Left ventricle myocardium superior (tissue), 1 donor: ENCODE measurements at places on chromosomes 1 and 21.

- DNase-seq = no peak
Measured at GRCh38 chr1:218778257-218779126, 395.2 kb upstream of the LYPLAL1 start.

DNA sequence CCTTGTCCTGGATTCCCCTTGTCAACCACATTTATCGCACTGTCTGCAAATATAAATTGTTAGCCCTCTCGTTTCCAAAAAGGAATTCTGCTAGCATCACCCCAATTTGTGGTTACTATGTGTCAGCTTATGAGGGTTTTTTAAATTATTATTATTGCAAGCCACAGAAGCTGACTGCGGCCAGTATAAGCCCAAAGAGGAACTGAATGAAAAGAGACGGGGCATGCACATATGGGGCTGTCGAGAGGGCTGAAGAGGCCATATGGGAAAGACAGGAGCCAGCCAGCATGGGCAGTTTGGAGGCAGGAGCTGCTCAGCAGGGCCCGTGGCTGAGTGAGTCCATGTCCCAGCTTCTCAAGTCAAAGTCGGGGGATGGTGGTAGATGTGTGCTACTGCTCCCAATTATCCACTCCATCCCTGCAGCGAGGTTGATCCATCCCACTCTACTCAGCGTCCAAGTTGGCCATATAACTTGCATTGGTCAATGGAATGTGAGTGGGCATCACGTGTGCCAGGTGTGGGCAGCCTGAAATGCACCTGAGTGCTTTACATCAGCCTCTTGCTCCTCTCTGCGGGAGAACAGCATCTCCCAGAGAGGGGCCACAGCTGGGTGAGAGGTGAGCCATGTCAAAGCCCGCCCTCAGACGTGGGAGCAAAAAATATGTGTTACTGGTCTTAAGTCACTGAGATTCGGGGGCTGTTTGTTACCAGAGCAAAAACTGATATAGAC lies 37.6 kb upstream of the LDLRAP1 start:
- DNase-seq = no peak

DNA sequence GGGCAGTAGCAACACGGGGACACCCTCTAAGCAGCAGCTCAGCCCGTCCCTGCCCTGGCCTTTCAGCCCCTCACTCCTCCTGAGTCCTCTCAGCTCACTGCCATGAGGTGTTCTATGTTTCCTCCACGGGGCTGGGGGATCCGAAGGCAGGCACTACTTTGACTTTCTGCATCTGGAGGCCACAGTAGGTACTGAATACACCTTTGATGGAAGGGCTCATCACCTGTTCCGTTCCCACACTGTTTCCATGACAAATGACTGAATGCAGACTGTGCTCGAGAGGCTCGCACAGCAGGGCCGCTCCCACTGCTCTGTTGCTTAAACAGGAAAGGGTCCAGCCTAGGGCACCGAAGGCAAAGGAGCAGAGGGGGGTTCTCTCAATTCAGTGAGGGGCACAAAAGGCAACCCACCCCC lies 77.6 kb upstream of the DNAH14 start:
- no peak for DNase-seq

GRCh38 chr1:201023517-201023902 lies at the start of gene KIF21B:
TSS of gene KIF21B (minus strand) at chr1:201023714. CDS start at chr1:201023383, 331 bp downstream.
- peak; percentile 88 for DNase-seq

DNA sequence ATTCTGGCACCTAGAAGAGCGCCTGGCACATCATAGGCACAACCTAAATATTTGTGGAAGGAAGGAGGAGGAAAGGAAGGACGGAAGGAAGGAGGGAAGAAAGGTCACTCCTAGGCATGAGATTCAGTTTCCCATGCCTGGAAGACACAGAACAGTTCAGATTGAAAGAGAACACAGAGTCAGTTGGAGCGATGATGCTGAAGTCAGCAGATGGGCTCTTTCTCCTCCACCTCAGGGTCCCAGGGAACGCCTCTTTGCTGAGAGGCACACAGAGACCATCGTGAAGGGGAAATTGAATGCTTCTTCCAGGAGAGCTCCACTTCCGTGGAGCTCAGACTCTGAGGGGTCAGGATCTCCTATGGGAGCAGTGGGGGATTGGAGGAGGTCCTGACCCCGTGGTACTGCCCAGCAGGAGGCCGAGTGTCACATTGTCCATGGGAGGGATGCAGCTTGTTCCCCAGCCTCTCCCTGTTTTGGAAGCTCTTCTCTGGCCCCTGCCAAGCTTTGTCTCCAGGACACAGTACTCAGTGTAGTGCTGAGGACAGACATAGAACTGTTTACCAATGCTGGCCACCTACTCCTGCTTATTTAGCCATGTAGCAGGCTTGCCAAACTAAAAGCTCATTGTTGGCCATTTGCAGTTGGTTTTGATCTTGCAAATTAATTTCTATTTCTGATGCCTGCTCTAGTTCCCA lies 2.4 kb downstream of the MYBPHL start:
- DNase-seq = peak; percentile 45

DNA sequence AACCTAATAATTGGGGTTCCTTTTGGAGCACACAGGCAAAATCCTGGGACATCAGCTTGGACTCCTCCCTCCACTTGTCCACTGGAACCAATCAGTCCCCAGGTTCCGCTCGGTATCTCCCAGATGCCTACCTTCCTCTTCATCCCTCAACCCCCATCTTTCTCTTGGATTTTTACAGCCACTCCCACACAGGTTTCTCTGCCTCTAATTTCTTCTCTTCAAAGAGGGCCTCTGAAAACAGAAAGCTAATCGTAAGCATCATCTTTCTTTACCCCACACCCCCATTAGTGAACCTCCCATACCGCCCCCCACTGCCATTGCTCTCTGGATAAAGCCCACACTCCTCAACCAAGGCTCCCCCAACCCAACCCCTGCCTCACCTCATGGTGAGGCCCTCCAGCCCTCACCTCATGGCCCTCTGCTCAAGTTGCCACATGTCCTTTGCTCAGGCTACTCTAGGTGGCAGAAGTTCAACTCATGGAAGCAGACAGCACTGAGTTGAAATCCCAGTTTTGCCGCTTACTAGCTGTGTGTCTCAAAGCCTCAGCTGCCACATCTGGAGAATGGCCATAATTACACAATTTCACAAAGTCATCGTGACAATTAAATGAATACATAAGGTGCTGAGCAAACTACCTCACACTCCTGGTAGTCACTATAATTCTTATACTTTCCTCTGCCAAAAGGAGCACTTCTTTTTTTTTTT lies 18.1 kb upstream of the WASF2 start:
- peak; percentile 10 for DNase-seq

DNA sequence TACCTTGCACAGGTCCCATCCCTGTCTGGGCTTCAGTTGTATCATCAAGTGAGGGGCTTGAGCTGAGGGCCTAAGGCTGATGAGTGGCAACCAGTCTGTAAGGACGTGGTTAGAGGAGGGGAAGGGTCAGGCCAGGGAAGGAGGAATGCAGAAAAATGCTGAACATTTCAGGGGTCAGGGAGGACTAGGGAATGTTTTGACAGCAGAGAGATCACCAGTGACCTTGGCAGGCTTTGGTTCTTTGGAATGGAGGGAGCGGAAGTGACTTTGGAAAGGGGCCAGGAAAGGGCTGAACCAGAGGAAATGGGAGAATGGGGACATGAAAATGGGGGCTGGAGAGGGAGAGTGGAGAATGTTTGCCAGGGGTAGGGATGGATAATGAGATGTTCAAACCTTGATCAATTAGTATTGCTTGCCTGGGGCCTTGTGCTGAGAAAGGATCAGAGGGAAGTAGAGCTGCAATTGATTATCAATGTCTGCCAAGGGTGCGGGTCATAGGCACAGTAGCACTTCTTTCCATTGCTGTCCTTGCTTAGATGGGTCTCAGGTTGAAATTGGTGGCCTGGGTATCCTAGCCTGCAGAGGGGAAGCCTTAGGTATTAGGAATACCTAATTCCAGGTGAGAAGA lies 7.4 kb downstream of the LDLRAP1 start:
- no peak for DNase-seq

DNA sequence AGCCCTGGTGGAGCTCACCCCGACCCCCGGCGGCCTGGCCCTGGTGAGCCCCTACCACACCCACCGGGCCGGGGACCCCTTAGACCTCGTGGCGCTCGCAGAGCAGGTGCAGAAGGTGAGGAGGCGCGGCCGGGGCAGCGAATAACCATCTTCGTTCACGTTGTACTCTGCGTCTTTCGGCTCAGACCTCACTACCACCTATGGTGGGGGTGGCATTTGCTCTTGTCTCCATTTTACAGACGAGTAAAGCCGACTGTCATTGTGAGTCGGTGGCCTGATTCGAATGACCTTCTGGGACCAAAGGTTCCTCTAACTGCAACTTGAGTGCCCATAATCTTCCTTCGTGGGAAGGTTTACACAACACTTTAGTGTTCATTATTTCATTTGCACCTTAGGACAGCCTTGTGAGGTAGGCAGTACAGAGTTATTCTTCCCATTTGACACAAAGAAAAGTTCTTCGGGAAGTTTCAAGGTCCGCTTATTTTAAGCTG lies 506 bp downstream of the C1orf50 start:
- DNase-seq = no peak

DNA sequence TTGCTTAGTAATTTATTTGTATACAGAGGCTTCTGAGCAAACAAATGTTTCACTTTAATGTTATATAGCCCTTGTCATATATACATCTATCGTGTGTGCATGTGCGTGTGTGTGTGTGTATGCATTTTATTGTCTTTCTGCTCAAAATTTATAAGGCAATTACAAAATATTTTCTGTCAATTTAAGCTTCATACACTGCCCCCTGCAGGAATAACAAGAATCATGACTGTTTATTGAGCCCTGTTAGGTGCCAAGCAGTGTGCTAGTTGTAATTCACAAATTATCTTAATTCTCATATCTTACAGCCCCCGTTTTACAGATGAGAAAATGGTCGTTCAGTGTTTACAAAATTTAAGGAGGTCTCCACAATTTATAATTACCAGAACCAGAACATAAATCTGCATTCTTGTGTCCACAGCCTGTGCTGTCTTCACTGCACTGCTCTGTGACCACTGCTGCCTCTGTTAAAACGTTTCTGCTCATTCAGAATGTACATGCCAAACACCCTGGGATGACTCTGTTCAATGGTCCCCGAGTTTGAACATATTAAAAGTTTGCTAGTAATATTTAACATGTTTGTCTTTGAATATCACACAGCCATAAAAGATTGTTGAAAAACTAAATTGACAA lies 181.3 kb downstream of the ATP6V1G3 start:
- no peak for DNase-seq

DNA sequence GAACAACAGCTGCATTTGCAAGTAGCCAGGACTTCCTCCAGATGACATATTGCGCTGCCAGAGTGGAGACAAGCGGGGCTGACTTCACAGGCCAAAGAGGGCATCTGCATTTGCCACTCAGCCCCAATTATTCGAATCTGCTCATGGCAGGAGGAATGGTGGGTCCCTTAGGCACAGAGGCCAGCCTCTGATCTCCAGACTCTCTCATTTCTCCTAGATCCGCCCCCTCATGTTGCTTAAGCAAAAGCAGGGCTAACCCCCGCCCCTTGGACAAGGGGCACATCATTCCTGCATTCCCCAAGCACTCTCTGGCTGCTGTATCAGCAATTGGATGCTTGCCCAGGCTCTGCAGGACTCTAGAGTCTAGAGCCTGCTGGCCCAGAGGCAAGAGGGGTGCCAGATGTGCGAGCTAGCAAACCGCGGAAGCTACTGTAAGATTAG lies 262.4 kb downstream of the ST6GALNAC3 start:
- peak; percentile 78 for DNase-seq

DNA sequence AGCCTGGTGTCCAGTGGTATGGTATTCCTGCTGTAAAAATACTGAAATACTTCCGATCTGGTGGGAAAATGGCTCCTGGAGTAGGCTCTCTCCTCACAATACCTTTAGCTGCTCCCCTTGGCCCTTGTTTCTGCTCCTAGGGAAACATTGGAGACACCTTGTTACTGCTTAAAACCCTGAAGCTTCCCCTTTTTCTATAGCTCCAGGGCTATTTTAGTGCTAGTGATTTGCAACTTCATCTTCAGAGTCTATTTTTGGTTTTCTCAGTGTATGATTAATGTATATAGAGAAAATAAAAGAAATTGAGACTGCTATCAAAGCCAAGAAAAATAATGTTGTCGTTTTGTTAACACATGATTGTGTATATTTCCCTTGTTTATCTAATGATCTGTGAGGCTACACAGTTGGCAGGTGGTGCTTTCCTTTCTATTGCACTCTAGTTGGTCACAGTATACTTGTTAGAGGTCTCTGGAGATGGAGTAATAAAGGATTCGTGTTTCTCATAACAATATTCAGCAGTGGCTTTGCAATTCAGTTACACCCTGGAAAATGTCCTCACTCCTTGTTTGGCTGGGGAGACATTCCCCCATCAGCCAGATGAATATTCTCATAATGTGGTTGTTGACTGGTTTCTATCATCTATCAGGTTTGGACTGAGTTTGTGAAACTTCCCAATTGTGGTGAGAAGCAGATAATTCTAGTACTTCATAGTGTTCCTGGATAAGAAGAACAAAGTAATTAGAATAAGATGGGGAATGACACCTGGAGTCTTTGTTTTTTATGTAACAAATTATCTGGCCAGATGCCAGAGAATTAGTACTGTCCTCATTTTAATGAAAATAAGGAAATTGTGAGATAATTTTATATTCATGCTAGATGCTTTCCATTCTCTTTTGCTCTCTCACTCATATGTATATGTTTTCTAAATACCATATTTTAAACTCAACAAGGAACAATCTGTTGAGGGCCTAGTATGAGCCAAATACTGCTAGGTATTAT lies 44.8 kb upstream of the CACYBP start:
- no peak for DNase-seq

DNA sequence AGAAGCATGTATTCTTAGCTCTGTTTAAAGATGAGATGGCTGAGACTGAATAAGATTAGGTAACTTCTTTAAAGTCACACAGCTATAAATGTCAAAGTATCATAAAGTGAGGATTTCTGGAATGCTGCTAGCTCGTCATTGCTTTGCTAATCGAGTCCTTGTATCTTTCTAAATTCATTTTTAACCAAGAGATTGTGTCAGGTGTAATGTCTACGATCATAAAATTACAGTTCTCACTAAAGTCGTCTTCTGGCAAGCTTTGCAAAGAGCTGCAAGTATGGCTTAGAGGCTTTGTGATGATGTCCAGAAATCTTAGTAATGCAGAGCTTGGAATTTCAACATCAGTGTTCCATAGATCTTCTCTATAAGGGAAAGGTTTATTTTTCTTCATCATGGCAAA lies 569.8 kb downstream of the LMO4 start:
- DNase-seq = no peak

DNA sequence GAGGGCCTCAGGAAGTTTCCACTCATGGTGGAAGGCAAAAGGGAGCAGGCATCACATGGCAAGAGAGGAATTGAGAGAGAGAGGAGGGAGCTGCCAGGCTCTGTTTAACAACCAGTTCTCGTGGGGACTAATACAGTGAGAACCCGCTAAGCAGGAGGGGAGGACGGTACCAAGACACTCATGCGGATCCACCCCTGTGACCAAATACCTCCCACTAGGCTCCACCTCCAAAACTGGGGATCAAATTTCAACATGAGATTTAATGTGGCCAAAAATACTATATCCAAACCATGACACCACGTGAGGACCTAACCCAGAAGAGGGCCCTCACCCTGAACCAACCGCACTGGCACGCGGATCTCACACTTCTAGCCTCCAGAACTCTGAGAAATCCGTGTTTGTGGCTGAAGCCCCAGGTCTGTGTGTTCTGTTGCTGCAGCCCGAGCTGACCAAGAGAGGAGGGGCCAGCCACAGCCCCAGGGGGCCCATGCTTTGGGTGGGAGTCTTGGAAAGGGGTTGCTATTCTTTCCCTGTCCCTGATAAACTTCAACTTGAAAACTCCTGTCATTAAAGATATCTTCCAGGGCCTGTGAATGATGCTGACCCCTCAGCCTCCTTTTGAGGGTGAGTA lies 32.0 kb downstream of the TRIM67 start:
- no peak for DNase-seq
